ENCODE measurements at places on chromosomes 7 and 10.

- no peak for DNase-seq
These were observed 9.5 kb upstream of the NPFFR1 start for GRCh38 chr10:70293169-70293843.

DNA sequence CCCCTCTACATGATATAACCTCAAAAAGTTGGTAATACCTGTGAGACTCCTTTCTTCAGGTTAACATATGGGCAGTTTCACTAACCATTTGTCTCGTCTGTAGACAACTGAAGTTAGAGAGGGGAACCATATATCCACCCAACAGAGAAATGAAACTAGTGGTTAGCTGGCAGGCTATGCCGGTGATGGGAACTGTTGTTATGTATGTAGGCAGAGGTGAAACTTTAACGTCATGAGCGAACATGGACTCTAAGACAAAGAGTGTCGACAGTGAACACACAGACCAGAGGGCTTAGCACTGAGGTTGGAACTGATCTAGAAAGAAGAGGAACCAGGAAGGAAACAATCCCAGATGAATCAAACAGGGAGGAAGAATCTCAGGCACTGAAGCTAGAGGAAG lies 112.4 kb downstream of the ELMO1 start:
- DNase-seq: peak; percentile 56

DNA sequence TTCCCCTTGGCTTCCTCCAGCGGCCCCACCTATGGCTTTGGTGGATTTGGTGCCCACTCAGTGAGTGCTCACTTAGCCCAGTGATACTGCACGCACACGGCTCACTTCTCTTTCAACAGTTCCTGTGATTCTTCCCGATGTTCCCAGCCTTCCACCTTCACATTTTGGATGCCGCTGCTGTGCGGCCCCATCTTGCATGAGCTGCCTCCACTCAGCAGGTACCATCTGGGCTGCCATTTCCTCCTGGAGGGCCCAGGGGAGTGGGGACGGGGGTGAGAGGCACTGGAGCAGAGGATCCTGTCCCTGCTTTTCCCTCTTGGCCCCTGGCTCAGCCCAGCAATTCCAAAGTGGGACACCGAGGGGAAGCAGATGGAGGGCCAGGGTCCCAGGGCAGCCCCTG lies 323.3 kb upstream of the ZNF32 start:
- DNase-seq: no peak

GRCh38 chr7:1421020-1421790 lies 38.1 kb downstream of the MICALL2 start:
- no peak for DNase-seq

GRCh38 chr7:156222151-156222550 lies 409.9 kb upstream of the SHH start:
- DNase-seq: no peak

GRCh38 chr10:124641282-124642087 lies 102.7 kb downstream of the FAM53B start:
- peak; percentile 63 for DNase-seq

- no peak for DNase-seq
These were observed 1008.6 kb downstream of the NRG3 start for GRCh38 chr10:82883603-82884002.

DNA sequence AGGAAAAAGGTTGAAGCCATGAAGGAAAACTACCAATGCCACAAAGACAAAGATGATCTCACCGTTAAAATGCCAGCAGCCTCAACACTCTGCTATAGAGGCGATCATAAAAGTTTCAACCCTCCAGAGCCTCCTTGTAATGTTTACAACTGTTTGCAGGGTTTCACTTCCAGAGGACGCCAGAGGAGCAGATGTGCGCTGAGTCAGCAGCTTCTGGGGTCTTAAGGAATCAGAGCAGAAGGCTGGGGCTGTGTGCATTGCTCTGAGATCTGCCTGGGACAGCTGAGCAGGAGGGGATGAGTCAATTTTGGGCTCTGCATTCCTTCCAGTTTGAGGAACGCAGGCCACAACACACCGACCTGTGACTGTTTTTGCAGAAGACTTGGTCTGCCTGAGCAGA lies 98.3 kb downstream of the TMEM130 start:
- DNase-seq: no peak

DNA sequence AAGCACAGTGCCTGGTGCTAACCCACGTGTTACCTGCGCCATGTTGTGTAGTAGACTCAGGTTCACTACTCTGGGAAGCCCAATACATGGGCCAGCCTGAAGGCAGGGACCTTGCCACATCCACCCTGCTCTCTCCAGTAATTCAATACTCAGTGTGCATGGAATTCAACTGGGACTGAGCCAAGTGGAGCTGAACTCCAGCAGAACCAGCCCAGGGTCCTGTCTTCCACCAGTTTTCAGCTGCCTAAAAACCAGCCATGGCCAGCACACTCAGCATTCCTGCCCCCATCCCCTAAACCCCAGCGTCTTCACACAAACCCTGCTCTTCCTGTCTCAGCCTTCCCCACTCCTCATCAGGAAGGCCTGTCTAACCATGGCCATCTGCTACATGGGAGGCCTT lies 15.4 kb downstream of the FGF8 start:
- no peak for DNase-seq
